Omental fat pad (tissue), 4 donors: ENCODE measurements at places on chromosomes 13 and 19. TPM values are rescaled to one million over a fixed set of nuclear protein-coding genes. Genes with fewer than 3 reads are reported as not detected.

- DNase-seq, result no peak
Observed at GRCh38 chr19:14517446-14517839, 754 bp downstream of the DNAJB1 start.

DNA sequence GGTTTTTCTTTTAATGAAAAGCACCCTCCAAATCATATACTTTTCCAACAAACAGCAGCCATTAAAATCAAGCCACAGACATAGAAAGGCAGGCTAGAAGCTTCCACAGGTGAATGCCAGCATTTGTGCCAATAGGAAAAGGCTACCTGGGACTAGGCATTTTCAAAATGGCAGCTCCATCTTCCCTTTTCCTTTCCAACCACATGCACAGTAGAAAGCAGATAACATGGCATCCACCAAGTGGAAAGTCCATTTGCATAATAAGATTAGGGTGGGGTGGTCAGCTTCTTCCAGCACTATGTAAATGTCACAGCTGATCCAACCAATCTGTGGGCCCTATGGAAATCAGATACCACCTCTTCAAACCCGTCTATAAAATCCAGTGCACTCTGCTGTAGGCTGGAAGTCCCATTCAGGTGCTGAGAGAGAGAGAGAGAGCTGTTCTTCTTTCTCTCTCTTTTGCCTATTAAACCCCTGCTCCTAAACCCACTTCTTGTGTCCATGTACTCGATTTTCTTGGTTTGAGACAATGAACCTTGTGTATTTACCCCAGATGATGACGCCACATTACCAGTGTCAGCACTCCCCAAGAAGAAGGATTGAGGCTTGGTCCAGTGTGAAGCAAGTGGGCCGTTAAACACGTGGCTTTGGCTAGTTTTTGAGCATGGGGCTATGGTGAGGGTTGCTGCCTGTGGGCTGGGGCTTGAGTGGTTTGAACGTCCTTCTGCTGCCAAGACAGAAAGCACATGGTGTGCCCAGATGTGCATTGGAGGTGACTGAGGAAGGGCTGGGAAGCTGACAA lies 24.2 kb upstream of the IGFL1 start:
- no peak for DNase-seq

GRCh38 chr13:111158136-111158805 lies 43.2 kb downstream of the ARHGEF7 start:
- DNase-seq, result no peak

GRCh38 chr19:3604987-3605343 lies 1.7 kb downstream of the TBXA2R start:
- no peak for DNase-seq

KCNC3 gene
- total RNA-seq, result 0.72 TPM

- no peak for DNase-seq
Observed at GRCh38 chr13:92994056-92994455, 232.6 kb upstream of the GPC6 start.

DNA sequence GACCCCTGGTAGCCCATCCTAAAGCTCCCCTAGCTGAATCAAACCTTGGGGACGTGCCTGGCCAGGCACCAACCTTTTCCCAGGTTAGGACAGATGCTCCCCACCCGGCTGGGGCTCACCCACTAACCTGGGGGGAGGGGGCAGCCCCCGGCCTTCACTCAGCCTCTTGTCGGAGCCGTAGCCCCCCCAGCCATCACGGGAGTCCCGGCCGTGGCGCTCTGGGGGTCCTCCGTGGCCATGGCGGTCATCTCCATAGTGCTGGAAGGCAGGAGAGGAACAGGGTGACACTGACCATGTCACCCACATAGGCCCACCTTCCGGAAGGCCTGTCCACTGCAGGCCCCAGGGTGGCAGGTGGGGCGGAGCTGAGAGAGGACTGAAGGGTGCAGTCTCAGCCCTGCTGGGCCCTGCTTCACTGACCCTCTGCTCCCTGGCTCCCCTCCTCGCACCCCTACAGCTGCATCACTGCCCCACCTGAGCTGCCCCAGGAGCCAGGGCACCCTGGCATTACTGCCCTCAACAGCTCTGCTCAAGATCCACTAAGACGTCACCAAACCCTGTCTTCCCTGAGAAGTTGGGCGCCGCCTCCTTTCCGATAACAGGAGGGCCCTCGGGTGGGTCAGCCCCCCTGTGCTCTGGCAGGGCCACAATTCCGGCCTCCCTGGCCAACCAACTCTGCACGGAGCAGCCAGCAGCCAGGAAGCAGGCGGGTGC lies 22.6 kb upstream of the TINCR start:
- no peak for DNase-seq

- no peak for DNase-seq
Observed at GRCh38 chr13:100789025-100789424, 114.4 kb upstream of the TMTC4 start.

ZNF492 gene
- 0.19 TPM for total RNA-seq
